Fibroblast of skin of back (primary cell): ENCODE measurements at places on chromosomes 5 and 9.
A peak's percentile ranks its signal among the peaks of the same experiment; 100 is the strongest.

- no peak for DNase-seq
Observed at GRCh38 chr9:112310826-112311225, 22.6 kb downstream of the PTBP3 start.

GRCh38 chr5:11672385-11673085, 231.7 kb downstream of the CTNND2 start:
- no peak for DNase-seq

- no peak for DNase-seq
Observed at GRCh38 chr5:113024076-113024697, 47.6 kb downstream of the DCP2 start.

DNA sequence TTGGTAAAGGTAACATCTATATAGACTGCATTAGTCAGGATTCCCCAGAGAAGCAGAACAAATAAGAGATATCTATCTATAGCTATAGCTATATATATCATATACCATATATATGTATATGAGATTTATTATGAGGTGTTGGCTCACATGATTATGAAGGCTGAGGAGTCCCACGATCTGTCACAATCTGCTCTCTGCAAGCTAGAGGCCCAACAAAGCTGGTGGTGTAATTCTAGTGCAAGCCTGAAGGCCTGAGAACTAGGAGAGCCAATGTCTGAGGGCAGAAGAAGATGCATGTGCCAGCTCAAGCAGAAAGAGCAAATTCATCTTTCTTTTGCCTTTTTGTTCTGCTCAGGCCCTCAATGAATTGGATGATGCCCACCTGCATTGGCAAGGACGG, 102.2 kb upstream of the PLPPR1 start:
- DNase-seq: no peak

DNA sequence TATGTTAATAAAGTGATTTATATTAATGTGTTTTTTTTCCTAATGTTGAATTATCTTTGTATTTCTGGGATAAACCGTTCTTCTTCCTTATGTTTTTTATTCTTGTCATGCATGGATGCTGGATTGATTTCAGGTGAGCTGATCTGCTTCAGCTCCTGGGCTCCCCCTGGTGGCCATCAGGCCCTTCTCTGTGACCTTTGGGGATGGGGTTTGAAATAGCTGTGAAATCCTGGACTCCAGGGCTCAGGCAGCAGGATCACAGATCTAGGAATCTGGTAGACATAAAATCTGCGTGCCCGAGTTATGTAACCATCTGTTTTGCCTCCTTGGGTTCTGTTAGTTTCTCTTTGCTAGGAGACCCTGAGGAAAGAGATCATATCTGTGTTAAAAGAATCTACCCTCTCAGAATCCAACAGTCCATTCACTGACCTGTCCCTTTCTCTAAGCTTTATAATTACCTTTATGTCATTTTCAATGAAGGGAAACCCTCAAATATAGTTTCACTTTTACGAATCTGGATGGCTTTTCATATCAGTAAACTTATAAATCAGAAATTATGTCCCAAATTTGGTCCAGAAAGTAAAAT, 12.2 kb upstream of the OR13J1 start:
- peak; percentile 65 for DNase-seq

DNA sequence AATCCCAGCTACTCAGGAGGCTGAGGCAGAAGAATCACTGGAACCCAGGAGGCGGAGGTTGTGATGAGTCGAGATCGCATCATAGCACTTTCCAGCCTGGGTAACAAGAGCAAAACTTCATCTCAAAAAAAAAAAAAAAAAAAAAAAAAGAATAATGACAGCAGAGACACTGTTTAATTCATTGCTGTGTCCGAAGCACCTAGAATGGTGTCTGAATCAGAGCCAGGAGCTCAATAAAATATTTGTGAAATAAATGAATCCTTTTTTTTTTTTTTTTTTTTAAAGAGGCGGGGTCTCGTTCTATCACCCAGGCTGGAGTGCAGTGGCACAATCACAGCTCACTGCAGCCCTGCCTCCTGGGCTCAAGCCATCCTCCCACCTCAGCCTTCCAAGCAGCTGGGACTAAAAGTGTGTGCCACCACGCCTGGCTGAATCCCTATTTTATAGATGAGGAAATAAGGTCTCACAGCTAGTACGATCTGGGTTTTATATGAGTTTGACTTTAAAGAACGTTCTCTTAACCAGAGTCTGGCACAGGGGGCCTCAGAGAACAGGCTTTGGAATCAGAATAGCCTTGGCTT, 47.8 kb downstream of the THOC3 start:
- peak; percentile 86 for DNase-seq

DNA sequence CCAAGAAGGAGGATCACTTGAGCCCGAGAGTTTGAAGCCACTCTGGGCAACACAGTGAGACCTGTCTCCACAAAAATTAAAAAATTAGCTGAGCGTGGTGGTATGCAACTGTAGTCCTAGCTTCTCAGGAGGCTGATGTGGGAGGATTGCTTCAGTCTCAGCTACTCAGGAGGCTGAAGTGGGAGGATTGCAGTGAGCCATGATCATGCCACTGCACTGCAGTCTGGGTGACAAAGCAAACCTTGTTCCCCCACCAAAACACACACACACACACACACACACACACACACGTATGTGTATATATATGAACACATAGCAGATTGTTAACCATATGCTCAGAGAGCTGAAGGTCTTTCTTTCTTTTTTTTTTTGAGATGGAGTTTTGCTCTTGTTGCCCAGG, 157.5 kb upstream of the MAST4 start:
- no peak for DNase-seq

- DNase-seq: peak; percentile 85
Observed at GRCh38 chr5:102911973-102912372, 156.9 kb downstream of the PAM start.

DNA sequence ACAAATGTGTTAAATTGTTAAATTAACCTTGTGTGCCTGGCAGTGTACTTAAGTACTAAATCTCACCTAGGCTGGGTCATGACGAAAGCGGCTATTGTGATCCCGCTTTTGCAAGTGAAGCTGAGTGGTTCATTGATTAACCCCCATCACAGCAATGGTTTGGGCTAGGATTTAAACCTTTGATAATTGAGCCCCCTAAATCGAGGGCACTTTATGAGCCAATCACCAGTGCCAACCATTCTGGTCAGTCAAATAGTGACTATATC, 22.8 kb downstream of the HNRNPK start:
- no peak for DNase-seq

DNA sequence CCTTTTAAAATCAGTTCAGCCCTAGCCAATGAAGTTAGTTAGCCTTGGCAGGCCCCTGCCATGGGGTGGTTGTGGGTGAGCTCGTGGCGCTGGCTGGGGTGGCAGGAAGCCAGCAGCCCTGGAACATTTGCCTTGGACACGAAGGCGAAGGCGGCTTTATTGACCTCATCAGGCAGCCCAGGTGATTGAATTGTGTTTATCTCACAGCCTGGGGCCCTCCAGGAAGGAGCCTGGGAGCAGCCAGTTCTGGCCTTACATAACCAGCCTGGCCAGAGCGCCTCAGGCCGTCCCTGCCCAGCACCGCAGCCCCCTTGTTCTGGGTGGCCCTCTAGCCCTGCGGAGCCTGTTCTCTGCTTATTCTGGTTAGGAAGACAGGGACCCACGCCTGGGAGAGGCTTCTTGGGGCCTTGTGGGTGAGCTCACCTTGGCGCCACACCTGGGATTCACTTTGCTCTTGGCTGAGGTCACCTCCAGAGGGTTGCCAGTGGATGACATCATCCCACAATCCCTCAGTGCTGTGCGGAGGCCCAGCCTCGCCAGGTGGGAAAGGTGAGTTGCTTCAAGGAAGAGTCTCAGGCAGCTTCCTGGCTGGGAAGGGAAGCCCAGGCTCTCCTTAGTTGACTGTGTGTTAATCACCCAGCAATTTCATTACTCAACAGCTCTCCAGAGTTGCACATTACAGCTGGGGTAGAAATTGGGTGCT, 54.4 kb upstream of the RPL26L1 start:
- DNase-seq: peak; percentile 79

GRCh38 chr5:136764601-136765000, 399.3 kb upstream of the TRPC7 start:
- no peak for DNase-seq

DNA sequence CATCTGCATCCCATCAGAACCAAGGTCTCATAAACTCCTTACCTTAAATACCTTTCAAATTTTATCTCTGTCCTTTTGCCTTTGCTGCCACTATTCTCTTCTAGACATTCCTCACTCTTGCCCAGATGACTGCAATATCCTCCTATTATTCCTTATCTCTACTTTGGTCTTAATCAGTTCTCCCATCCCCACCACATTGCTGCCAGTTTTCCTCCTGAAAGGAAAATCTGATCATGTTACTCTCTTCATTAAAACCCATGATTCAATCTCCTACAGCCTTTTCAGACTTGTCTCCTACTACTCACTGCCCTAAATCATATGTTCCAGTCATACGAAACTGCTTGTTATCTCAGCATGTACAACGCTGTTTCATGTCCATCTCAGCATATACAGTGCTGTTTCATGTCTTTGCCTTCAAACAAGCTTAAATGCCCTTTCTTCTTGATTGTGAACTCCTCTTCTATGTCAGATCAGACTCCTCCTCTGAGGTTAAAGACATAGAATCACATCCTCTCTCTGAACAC, 152.6 kb upstream of the FST start:
- no peak for DNase-seq

- peak; percentile 91 for DNase-seq
Observed at GRCh38 chr9:77495834-77496671, 152.1 kb downstream of the GNA14 start.

DNA sequence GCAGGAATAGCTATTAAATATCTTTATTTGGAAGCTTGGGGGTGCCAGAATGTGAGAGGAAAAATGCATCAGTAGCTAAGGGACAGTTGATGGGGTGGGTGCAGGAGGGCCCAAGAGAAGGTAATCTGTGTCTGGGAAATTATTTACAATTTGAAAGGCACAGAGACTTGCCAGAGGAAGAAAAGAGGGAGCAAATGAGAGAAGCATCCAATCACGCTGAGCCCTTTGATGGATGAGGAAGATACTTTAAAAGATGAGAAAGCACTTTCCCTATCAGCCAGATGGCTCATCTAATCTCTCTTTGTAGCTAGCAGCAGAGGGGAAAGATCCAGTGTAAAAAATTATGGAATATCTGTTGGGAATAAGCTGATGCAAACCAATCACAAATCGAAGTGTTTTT, 57.0 kb upstream of the ABCA1 start:
- DNase-seq: no peak

- no peak for DNase-seq
Observed at GRCh38 chr9:81829195-81829882, 98.9 kb upstream of the SPATA31D4 start.

DNA sequence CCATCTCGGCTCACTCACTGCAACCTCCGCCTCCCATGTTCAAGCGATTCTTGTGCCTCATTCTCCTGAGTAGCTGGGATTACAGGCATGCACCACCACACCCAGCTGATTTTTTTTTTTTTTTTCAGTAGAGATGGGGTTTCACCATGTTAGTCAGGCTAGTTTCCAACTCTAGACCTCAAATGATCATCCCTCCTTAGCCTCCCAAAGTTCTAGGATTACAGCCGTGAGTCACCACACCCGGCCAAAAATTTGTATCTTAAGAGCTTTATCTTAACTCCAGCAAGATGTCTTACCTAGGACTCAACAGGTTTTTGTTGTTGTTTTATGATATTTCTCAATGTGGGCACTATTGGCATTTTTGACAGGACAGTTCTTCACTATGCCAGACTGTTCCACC, 27.9 kb downstream of the LYRM7 start:
- DNase-seq: peak; percentile 8

DNA sequence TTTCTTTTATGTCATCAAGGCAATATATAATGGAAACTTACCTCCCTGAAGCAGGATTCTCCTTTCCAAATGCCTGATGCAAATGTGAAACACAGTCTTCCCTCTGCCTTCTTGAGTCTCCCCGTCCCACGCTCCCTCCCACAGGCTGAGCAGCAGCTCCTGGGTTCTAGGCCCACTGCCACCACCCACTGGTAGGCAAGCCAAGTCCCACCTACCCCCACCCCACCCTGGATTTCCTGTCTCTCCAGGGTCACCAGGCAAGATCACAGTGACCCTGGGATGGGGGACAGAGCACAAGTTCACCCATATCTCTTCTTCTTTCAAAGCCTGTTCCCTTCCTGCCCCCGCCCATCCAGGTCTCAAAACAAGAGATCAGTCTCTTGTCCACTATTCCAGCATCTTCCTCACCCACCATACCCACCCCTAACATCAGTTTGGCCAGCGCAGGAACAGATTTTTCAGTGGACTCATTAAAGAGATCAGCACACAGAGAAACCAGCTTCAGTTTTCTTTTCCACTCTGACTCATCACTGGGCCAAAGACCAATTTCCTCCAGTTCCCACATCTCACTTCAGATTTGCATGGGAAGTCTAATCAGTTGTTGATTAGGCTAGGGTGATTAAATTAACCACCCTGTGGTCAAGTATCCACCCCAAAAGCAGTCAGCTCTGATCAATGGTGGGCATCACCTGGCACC, 151.5 kb downstream of the ACTL7B start:
- DNase-seq: peak; percentile 54

GRCh38 chr5:157961176-157961575, 102.2 kb upstream of the CLINT1 start:
- DNase-seq: no peak

GRCh38 chr9:113341712-113342410, 1.8 kb upstream of the WDR31 start:
- no peak for DNase-seq

- DNase-seq: no peak
Observed at GRCh38 chr5:138722544-138723177, 30.6 kb upstream of the CTNNA1 start.

- no peak for DNase-seq
Observed at GRCh38 chr5:177393206-177393765, 7.2 kb downstream of the PFN3 start.

- no peak for DNase-seq
Observed at GRCh38 chr9:91809581-91810285, 140.3 kb downstream of the ROR2 start.

- peak; percentile 32 for DNase-seq
Observed at GRCh38 chr9:99400184-99400731, 178.2 kb downstream of the SEC61B start.
